ENCODE measurements at places on chromosomes 2 and 18.

GRCh38 chr2:133952420-133952819, 301.5 kb upstream of the MGAT5 start:
- no peak for DNase-seq

- no peak for DNase-seq
Observed at GRCh38 chr2:118058951-118059350, 29.3 kb upstream of the INSIG2 start.

- no peak for DNase-seq
Observed at GRCh38 chr2:48107326-48107925, 201.1 kb upstream of the FBXO11 start.

- DNase-seq, result no peak
Observed at GRCh38 chr2:24182507-24182906, 7.7 kb downstream of the FAM228A start.

DNA sequence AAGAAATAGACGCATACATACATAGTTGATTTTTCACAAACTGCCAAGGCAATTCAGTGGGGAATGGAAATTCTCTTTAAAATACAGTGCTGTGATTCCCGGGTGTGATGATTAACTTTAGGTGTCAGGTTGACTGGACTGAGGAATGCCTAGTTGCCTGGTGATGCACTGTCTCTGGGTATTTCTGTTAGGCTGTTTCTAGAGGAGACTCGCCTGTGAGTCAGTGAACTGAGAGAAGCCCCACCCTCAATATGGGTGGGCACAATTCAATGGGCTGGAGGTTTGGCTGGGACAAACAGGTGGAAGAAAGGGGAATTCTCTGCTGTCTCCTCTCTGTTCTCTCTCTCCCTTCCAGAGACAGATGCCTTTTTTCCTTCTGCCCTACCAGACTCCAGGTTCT, 187.6 kb downstream of the ARHGAP28 start:
- DNase-seq, result no peak

DNA sequence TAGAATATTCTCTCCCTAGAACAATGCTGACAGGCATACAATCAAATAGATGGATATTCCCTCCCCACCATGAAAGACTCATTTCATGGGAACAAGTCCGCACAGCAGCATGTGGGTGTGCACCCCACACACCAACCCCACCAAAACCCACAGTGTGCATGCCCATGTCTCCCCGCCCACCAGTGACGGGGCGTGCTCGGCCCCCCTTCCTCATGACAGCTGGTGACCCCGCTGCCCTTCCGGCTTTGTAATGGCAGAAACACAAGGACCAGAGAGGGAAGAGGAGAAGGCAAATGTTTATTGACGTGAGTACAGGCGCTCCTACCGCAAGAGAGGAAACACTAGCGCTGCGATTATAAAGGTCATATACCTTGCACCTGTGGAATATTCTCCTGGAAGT, 30.8 kb upstream of the ODC1 start:
- no peak for DNase-seq

DNA sequence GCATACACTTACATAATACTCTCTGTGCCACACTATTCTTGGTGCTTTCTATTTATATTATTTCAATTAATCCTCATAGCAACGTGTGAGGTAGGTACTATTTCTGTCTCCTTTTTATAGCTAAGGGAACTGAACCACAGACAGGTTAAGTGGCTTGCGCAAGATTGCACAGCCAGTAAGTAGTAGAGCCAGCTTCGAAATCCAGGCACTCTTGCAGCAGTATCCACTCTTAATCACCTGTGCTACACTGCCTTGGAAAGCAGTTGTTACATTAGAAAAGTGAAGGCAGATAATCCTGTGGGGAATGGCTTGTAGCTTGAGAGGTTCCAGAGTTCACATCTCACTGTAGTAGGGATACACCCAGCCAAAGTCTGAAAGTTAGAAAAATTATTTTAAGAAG, 198.3 kb downstream of the LDLRAD4 start:
- no peak for DNase-seq
